ENCODE measurements at places on chromosomes 1 and 21. TPM values are rescaled to one million over a fixed set of nuclear protein-coding genes. Genes with fewer than 3 reads are reported as not detected.

DNA sequence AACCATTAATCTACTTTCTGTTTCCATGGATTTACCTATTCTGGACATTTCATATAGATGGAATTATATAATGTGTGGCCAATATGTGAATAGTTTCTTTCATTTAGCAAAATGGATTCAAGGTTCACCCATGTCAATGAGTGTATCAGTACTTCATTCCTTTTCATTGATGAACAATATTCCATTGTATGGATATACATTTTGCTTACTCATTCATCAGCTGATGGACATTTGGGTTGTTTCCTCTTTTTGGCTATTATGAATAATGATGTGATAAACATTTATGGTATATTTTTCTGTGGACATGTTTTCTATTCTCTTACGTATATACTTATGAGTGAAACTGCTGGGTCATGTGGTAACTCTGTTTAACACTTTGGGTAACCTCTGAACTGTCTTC lies 97.8 kb downstream of the SCMH1 start:
- H3K27ac ChIP-seq = no peak overlapping the region
- no peak overlapping the region for H3K4me3 ChIP-seq
- no peak for DNase-seq
- H3K36me3 ChIP-seq = no peaks in the 10 kb centered on the region
- H3K27me3 ChIP-seq = no peaks in the 10 kb centered on the region
- H3K4me1 ChIP-seq = no peaks in the 10 kb centered on the region

DNA sequence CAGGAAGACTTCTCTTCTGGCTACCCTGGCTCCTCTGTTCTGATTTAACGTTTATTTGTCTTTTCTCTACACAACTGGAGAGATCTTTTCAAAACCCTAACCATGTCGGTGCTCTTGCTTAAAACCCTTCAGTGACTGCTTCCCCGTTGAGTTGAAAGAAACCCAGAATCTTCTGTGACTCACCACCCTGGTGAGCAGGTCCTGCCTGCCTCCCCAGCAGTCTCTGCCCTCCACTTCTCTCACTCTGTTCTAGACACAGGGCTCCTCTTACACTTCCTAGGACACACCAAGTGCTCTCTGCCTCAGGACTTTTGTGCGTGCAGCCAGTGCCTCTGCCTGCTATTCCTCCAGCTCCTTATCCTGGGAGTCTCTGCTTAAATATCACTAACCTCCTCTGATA lies 131.4 kb downstream of the IER5 start:
- H3K36me3 ChIP-seq = no peaks in the 10 kb centered on the region
- H3K4me3 ChIP-seq = no peak overlapping the region
- H3K27me3 ChIP-seq = no peaks in the 10 kb centered on the region

DNA sequence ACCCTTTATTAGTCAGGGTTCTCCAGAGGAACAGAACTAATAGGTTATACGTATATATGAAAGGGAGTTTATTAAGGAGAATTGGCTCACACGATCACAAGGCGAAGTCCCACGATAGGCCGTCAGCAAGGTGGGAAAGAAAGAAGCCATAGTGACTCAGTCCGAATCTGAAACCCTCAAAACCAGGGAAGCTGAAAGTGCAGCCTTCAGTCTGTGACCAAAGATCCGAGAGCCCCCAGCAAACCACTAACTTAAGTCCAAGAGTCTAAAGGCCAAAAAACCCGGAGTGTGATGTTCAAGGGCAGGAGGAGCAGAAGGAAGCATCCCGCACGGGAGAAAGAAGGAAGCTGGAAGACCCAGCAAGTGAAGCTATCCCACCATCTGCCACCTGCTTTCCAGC lies 9.9 kb downstream of the IFNLR1 start:
- no peaks in the 10 kb centered on the region for H3K27me3 ChIP-seq
- no peak overlapping the region for H3K27ac ChIP-seq
- no peaks in the 10 kb centered on the region for H3K36me3 ChIP-seq
- H3K4me3 ChIP-seq = no peak overlapping the region
- H3K4me1 ChIP-seq = no peaks in the 10 kb centered on the region

- H3K4me1 ChIP-seq = peaks cover 8% of the 10 kb centered on the region
- DNase-seq = no peak
- no peak overlapping the region for H3K4me3 ChIP-seq
- no peaks in the 10 kb centered on the region for H3K36me3 ChIP-seq
- H3K27me3 ChIP-seq = no peaks in the 10 kb centered on the region
Measured at GRCh38 chr1:147892731-147893214, 9.8 kb upstream of the GJA8 start.

Gene DENND4B
- total RNA-seq = 115 TPM

- H3K27me3 ChIP-seq = no peaks in the 10 kb centered on the region
- peak; percentile 34 for DNase-seq
- peak overlapping the region; percentile 94 for H3K27ac ChIP-seq
- H3K4me1 ChIP-seq = peaks cover 22% of the 10 kb centered on the region
- no peaks in the 10 kb centered on the region for H3K36me3 ChIP-seq
Measured at GRCh38 chr1:9539829-9540550, 725 bp downstream of the SLC25A33 start.

- no peak overlapping the region for H3K4me3 ChIP-seq
- DNase-seq = no peak
- no peaks in the 10 kb centered on the region for H3K27me3 ChIP-seq
- no peak overlapping the region for H3K27ac ChIP-seq
- H3K4me1 ChIP-seq = peaks cover 6% of the 10 kb centered on the region
Measured at GRCh38 chr1:22118291-22118992, 24.5 kb downstream of the WNT4 start.

Gene ACADM
- total RNA-seq = 18.9 TPM

Gene PSMA5
- total RNA-seq = 15.2 TPM

Gene TRIM58
- 4.6 TPM for total RNA-seq

Gene PM20D1
- total RNA-seq = not detected

Gene IGSF3
- 21.6 TPM for total RNA-seq

- H3K4me3 ChIP-seq = no peak overlapping the region
- DNase-seq = peak; percentile 83
- peaks cover 91% of the 10 kb centered on the region for H3K4me1 ChIP-seq
- no peaks in the 10 kb centered on the region for H3K36me3 ChIP-seq
Measured at GRCh38 chr1:2247760-2248126, 19.6 kb downstream of the SKI start.

DNA sequence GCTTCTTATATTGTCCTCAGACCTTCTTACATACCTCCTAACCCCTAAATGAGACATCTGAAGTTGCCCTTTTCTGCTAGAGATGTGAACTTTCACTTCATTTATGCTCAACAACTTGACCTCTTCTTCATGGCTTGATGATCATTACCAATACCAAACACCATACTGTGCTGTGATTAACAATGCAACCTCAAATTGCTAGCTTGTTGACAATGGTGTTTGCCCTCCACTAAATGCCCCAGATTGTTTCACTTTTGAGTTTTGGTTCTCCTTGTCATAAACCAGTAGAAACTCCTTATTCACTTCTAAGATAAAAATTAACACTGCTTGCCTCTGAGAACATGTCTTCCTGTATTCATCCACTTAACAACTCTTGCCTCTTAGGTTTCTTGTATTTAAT lies 5.6 kb downstream of the JAK1 start:
- H3K4me1 ChIP-seq = peaks cover 57% of the 10 kb centered on the region
- H3K4me3 ChIP-seq = no peak overlapping the region
- H3K36me3 ChIP-seq = no peaks in the 10 kb centered on the region
- no peak for DNase-seq
- H3K27ac ChIP-seq = no peak overlapping the region

Gene CYP4A11
- total RNA-seq = 0.14 TPM

Gene GCSAML
- total RNA-seq = 0.91 TPM

Gene MAP7D1
- 156 TPM for total RNA-seq

DNA sequence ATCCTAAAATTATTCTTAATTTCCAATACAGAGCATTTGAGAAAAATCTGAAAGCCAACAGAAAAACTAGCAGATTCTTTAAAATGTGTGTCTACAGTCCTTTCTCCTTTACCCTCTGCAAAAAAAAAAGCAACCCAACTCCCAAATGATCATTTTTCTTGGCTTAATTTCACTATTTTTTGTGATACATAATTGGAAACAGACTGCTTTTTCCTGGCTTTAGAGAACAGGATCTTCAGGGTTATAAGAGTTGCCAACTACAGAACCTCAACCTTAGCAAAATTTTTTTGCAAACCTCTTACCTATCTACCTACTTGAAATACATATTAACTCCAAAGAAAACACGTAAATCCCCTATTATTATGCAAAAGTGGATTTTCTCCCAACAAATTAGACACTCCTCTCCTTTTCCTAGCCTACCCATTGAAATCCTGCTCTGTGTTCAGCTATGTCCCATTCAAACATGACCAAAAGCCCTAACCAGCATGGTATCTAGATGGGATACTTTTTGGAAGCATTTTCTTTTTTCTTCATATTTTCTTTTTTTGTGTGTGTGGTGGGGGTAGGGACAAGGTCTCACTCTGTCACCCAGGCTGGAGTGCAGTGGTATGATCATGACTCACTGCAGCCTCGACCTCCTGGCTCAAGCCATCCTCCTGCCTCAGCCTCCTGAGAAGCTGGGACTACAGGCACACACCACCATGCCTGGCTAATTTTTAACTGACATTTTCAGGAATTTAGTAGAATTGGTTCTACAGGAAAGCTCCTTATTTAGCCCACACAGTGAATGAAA lies 9.0 kb downstream of the TGFBR3 start:
- peaks cover 38% of the 10 kb centered on the region for H3K4me1 ChIP-seq
- no peak overlapping the region for H3K27ac ChIP-seq
- no peak overlapping the region for H3K4me3 ChIP-seq
- DNase-seq = no peak
- no peaks in the 10 kb centered on the region for H3K36me3 ChIP-seq

- H3K27me3 ChIP-seq = no peaks in the 10 kb centered on the region
- no peak for DNase-seq
- H3K4me1 ChIP-seq = peaks cover 4% of the 10 kb centered on the region
- peaks cover 8% of the 10 kb centered on the region for H3K36me3 ChIP-seq
- no peak overlapping the region for H3K27ac ChIP-seq
- H3K4me3 ChIP-seq = no peak overlapping the region
Measured at GRCh38 chr1:12201352-12202189, 28.3 kb upstream of the VPS13D start.

DNA sequence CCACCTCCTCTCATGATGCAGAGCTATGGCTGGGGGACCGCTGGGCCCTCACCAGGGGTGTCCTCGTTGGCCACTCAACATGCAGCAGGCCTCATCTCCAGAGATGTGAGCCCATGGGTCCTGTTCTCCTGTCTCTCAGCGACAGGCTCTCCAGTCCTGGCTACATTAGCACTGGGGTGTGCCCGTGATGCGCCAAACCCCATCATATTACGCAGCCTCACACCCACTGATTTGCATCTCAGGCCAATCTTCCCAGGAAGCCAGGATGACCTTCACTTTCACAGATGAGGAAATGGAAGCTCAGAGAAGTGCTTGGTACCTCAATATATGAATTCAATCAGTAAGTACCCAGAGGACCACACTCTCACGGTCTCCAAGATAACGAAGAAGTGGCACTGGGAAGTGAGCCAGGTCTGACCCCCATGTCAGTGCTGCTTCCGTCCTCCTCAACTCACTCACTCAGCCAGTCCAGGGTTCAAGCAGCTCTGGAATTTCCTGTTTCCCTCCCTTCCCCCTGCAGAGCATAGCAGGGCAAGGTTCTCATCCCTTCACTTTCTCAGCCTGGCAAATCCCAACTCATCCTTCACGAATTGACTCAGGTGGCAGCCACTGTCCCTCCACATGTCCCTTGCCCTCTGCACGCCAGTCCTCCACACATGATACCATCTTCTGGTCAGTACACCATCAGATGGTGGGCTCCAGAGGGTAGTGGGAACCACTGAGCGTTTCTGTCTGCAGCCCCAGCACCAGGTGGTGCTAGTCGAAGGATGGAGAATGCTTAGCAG lies 28.9 kb upstream of the EVA1B start:
- peaks cover 28% of the 10 kb centered on the region for H3K4me1 ChIP-seq
- H3K4me3 ChIP-seq = no peak overlapping the region
- no peak for DNase-seq
- H3K27ac ChIP-seq = peak overlapping the region; percentile 30
- peaks cover 25% of the 10 kb centered on the region for H3K36me3 ChIP-seq

DNA sequence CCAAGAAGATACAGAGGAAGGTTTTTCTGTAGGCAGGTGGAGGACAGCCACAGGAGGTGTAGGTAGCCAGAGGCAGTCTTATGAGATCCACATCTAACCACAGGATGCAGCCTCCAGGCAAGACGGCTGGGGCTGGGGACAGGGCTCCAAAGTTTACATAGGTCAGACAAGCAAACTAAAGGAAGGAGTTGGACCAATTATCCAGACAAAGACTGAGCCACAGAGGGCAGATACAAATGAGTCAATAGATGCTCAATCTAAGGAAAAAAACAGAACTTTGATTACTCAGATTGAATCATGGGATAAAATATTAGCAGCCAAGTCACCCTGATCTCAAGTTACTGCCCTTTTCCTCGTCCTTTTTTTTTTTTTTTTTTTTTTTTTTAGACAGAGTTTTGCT lies 91.6 kb downstream of the RGS7 start:
- no peak overlapping the region for H3K4me3 ChIP-seq
- no peak overlapping the region for H3K27ac ChIP-seq
- H3K27me3 ChIP-seq = no peaks in the 10 kb centered on the region
- DNase-seq = no peak
- H3K36me3 ChIP-seq = no peaks in the 10 kb centered on the region

- DNase-seq = no peak
- no peaks in the 10 kb centered on the region for H3K36me3 ChIP-seq
- H3K4me3 ChIP-seq = no peak overlapping the region
- peaks cover 36% of the 10 kb centered on the region for H3K4me1 ChIP-seq
Measured at GRCh38 chr21:41955516-41955915, 1.7 kb upstream of the C2CD2 start.

DNA sequence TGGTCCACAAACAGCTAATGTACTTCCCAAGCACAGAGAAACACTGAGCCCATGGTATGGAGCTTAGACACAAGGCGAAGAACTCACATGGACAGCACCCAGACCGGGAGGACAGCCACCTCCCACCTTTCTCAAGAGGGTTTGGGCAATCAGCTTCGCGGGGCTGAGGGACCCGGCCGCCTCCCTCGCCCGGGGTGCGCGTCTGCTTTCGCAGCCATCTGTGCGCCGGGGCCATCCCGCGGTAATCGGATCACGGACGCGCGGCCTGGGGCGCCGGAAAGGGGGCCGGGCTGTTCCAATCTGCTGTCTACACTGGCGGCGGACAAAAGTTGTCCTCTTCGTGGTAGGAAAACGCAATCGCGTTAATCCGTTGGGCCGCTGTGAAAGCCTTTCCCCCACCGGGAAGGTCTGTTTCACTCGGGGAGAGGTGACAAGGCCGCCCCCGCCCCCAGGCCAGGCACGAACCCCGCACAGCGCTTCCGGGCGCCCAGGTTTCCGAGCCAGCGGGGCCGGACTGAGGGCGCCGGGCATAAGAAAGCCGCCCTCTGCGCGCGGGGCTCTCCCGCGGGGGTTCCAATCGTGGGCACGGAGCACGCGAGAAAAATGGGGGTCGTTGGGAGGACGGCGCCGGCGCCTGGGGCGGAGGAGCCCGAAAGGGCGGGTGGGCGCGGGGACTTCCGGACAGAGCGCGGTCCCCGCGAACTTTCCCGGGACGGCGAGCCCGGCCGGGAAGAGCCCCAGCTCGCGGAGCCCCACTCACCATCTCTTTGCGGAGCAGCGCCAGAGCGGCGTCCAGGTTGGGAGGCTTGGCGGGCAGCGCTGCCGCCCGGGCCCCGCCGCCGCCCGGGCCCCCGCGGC lies 664 bp downstream of the FAM89A start:
- H3K4me1 ChIP-seq = peaks cover 10% of the 10 kb centered on the region
- peak; percentile 48 for DNase-seq
- no peaks in the 10 kb centered on the region for H3K36me3 ChIP-seq

All from upper lobe of left lung (tissue), 6 donors.